Endothelial cell of umbilical vein (primary cell): ENCODE measurements at places on chromosomes 4 and X. TPM values are rescaled to one million over a fixed set of nuclear protein-coding genes. Genes with fewer than 3 reads are reported as not detected.

- peak; percentile 15 for DNase-seq
These were observed 186.5 kb downstream of the MSL3 start for GRCh38 chrX:11944501-11944900.

- no peak for DNase-seq
These were observed 12.6 kb downstream of the SH3RF1 start for GRCh38 chr4:169258141-169258540.

P2RY4 gene
- total RNA-seq: 0.21 TPM in 1 of 2 replicates, not detected in the other

DNA sequence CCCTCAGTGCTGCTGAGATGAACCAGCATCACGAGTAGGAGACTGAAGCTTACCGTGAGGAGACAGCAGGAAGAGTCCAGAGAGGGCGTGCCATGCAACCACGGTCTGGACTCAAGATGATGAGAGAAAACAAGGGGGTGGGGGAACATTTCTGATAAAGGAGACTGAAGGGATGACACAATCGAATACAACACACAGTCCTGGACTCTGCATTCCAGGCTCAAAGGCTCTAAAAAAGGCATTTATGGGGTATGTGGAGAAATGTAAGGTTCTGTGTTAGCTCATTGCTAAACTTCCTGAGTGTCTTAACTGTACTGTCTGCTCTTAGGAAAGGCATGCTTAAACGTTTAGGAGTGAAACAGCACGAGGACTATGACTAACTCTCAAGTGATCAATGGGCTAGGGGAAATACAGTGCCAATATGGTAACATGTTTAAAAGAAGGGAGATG lies 20.6 kb upstream of the IRAK1 start:
- peak; percentile 11 for DNase-seq

DNA sequence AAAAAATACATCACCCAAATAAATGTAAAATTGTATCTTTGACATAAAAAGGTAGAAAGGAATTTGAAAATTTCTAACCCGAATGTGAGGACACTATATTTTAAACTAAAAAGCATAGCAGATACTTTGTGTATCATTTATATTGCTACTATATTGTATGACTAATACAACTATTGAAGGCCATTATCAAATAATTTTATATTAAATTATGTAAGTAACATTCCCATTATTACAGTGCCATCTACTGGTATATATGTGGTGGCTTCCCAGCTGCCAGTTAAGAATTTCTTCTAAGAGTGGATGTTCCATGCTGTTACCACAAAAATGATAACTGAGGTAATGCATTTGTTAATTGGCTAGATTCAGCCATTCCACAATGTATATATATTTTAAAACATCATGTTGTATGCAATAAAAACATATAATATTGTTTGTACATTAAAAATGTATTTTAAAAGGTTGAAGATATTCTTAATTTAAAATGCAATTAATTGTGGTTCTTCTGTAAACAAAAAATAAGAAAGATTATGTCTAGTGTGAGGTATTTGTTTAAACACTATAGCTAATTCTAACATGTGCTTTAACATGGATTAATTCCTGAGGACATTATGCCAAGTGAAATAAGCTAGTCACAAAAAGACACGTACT lies 65.3 kb downstream of the EGF start:
- DNase-seq: peak; percentile 51

NAAA gene
- total RNA-seq: 15.3 and 20.3 TPM in 2 replicates

DNA sequence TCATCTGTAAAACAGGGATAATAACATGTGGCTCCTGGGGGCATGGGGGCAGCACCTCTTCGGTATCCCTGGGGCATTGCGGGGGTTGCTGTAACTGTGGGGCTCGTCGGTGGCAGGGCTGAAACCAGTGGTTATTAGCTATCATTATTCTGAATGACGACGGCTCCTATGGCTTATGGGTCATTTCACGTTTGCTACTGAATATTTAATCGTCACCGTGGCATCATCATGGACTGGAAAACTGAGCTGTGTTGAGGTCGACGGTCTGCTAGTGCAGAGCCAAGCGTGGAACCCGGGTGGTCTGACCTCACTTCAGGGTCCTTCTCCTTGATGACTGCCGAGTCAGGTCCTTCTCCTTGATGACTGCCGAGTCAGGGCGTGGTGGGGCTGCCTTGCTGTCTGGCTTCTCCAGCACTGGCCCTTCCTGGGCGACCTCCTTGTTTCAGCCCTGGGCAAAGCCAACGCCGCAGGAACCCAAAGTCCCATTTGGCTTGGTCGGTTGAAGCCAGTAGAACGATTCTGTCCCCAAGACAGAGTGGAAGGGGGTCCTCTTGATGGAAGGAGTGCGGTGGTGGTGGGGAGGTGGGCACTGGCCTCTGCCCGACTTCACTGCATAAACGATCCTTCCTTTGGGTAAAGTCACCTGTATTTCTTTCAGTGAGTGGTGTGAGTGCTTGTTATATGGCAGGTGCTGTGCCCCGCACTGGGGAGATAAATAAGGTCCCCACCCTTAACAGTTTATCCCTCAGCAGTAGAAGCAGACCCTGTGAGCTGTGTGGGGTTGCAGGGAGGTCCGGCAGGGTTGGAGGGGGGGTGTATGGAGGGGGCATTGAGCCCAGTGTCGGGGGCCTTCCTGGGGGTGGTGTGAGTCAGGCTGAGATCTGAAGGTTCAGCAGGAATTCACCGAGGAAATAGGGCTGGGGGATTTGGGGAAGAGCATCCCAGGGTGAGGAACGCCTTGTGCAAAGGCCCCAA lies 40.8 kb downstream of the PSAPL1 start:
- no peak for DNase-seq

DNA sequence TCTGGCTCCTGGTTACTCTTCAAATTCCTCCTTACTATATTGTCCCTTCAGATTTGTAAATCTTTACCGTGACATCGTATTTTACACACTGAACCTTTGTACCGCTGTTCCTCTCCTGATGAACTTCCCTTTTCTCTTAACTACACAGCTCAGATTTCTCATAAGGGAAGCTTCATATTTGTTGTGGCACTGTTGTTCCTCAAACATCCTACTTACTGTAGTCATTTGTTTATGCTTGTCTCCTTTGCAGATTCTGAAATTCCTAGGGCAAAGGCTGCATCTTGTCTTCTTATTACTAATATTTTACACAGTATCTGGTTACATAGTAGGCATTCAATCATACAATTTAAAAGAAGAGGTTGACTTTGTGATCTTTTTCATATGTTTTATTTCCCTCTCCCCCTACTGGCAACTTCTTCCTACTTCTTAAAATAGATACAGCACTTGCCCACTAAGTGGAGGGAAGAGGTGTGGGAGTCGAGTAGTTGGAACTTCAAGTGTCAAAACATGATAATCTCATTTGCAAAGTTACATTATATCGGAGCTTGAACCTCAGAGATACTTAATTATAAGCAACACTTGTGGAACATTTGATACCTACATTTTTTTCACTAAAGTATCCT lies 50.0 kb downstream of the TET2 start:
- DNase-seq: no peak

DNA sequence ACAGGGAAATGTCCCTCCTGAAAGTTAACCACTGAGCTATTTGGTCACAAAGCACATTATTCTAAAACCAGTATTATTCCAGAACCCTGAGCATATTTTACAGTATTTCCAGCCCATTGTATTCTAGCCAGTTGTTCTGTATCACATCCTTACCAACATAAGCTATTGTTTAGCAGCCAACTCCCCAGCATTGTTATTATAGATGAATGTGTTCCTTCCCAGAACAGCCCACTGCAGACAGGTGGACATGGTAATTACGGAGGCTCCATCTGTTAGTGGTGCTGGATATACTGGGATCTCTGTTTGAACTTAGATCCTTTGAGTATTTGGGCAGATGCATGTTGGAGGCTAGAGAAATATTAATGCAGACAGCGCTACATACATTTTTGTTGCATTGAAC lies 126.1 kb downstream of the MGST2 start:
- peak; percentile 78 for DNase-seq

DNA sequence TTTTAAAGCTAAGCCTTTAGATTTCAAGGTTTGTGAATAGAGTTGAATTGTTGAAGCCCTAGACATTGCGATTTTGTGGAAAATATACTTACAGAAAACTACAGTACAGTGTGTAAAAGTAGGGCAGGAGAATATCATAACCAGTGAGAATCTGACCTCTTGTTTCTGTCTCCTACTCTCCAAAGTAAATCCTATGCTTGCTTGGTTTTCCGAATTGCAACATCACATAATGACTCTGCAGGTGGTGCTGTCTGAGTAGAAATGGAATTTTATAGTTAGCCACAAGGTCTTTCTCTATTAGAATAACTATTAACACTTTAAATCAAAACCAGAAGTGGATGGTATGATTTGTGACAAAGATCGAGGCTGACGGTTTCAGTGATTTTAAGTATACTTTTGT lies 505.6 kb downstream of the RAPGEF2 start:
- DNase-seq: no peak

DNA sequence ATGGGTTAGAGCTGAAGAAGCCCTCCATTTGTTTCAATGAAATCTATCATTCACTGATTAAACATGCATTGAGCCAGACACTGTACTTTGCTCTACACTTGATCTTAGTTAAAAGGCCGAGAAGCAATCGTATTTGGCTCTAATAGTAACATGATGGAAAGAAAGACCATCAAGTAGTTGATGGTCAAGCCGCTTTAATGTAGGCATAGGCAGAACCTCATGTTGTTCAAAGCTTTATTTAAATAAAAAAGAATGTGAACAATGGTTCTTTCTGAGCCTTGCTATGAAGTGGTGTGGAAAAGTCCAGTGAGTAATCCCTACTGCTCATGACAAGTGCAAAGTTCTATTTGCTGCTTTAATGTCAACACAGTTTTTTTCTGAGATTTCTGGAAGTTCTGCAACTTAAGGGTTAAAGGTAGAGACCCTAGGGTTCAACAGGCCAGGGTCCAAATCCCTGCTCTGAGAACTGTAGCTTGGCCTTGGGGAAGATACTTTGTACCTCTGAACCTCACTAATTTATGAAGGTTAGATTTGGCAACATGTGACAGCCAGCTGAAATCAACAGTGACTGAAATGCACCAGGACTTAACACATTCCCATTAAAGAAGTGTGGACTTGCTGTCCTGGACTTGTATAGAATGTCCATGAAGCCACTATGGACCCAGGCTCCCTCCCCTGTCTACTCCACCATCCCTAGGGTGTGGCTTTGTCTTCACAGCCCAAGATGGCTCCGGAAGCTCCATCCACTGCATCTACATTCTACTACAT lies 17.9 kb upstream of the LAP3 start:
- no peak for DNase-seq

DNA sequence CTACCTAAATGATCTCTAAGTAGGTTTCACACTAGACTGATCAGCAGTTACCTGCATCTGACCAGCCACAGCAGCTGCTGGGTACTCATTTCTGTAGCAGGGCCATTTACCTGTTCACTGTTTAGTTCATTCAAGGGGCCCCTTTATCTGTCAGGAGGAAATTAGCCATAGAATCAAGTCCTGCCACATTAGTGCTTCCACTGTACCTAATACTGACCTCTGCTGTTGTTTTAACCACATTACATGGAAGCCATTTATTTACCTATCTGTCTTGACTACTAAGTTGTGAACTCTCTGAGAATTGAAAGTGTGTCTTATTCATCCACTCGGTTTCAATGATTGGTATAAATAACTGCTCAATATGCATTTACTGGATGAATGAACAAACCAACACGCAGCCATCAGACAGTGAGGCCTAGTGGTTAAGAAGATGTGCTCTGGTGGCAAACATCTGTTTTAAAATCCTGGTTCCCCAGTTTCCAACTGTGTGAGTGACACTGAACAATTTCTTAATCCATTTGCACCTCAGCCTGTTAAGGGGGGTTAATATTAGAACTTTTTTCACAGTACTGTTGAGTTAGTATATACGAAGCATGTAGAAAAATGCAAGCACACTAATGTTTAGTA lies 30.0 kb upstream of the ANXA5 start:
- peak; percentile 79 for DNase-seq

DNA sequence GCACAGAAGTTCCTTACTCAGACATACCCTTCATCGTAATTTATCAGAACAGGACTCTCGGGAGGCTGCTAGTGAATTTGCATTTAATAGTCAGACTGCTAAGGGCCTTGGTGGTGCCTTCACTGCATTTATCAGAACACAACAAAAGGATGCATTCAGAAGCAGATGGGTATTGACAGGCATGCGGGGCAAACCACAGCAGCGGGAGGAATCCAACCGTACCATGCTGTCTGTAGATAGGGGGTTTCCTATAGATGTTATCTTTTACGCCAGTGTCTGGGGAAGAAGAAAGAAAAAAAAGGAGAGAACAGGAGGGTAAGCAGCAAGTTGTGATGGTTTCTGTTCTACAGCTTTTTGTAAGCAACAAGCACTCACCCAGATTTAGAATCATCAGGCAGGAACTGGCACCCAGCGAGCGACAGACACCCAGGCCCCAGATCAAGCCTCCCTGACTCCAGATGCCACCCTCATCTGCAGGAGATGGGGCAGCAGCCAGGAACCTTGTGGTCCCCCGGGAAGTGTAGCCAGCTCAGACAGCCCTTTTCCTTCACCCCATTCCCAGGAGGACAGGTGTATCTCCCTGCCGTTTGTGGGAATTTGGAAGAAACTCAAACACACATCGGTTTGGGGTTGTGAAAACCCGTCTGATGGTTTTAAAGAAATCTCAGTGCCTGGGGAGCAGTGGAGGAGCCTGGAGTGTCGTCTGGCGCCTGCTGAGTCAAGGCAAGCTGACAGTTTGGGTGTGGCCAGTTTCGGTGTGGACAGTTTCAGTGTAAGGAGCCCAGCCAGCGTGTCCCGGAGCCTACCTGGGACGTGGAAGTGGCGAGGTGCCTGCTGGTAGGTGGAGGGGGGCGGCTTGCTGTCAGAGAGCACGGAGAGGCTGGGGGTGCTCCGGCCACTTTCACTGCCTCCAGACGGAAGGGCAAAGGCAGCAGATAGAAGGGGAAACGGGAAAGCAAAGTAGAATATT lies 80.0 kb upstream of the AFAP1 start:
- DNase-seq: no peak

NIPAL1 gene
- 1.4 and 1.7 TPM in 2 replicates for total RNA-seq
